ENCODE measurements at places on chromosomes 7 and 10.

GRCh38 chr10:115050375-115051010, 42.7 kb upstream of the ATRNL1 start:
- DNase-seq, result no peak

DNA sequence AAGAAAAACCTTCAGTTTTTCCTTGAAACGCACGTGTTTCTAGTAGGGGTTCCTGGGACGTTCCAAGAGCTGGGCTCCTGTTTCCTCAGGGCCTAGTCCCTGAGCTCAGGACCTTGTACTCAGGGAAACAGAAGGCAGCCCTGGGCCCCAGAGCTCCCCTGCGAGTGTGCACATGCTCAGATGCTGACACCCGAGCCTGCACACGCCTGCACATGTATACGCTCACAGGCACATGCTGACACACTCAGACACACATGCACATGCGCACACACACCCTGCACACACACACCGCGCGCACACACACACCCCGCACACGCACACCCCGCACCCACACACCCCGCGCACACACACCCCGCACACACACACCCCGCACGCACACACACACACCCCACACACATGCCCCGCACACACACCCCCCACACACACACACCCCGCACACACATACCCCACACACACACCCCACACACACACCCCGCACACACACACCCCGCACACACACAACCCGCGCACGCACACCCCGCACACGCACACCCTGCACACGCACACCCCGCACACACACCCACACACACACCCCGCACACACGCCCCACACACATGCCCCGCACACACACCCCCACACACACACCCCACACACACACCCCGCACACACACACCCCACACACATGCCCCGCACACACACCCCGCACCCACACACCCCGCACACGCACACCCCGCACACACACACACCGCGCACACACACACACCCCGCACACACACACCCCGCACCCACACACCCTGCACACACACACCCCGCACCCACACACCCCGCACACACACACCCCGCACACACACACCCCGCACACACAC, 52.2 kb downstream of the CALML3 start:
- DNase-seq, result no peak

DNA sequence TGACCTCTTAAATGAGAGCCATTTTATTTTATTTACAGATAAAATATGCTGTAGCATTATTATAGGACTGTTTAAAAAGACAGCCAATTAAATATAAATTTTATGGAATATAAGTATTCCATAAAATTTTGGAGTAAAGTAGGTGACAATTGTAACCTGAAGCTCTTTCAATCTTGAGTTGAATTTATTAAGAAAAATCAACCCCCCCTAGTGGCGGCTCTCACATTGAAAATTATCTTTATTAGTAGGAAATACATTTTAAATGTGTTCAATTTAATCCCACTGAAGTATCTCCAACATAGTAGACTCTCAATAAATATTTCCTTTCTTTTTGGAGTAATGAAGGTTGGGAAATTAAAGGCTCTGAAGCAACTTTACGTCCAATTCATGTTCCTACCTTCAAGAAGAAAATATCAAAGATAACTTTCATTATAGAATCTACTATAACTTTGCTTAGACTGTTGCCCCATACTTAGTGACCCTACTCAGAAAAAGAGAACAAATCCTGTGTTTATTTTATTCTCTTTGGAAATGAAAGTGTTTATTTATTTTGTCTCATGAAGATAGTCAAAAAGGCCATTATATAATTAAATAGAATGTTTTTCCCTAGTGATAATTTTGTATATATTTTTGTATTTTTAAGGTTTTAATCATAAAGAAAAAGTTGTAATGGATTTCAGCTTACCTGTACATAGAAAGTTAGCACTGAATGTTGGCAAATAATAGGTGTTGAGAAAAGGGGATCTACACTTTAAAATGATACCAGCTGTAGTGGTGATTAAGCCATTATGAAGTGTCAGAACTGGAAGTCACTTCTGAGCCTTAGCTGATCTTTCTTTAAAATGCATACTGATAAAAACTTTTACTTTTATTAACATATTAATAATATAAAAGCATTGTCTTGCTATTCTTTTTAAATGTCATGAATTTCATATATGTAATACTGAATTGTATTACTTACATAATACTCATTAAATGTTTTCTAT, 3.3 kb downstream of the AHR start:
- DNase-seq, result no peak

GRCh38 chr7:52352013-52352981, 683.1 kb upstream of the POM121L12 start:
- no peak for DNase-seq

GRCh38 chr10:62297857-62298256, 29.2 kb upstream of the RTKN2 start:
- no peak for DNase-seq

- peak; percentile 85 for DNase-seq
These were observed 371.7 kb upstream of the NRP1 start for GRCh38 chr10:33706191-33706590.

DNA sequence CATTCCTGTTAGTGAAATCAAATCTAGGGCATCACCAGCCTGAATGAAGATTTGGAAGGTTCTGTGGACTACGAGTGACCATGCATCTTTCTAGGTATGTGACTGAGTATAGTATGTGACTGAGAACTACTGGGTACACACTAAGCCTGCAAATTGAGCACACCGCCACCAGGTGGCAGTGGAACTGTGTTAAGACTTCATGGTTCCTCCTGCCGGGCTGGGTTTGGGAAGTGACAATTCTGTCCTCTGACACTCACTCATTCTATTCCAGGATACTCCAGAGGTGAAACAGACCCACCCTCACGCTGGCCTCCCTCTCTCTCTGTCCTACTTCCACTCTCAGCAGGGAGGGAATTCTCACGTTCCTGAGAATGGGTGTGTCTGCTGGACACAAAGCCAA, 84.0 kb upstream of the TMEM248 start:
- no peak for DNase-seq

- DNase-seq, result no peak
These were observed 44.8 kb upstream of the DMBT1 start for GRCh38 chr10:122515588-122516231.

DNA sequence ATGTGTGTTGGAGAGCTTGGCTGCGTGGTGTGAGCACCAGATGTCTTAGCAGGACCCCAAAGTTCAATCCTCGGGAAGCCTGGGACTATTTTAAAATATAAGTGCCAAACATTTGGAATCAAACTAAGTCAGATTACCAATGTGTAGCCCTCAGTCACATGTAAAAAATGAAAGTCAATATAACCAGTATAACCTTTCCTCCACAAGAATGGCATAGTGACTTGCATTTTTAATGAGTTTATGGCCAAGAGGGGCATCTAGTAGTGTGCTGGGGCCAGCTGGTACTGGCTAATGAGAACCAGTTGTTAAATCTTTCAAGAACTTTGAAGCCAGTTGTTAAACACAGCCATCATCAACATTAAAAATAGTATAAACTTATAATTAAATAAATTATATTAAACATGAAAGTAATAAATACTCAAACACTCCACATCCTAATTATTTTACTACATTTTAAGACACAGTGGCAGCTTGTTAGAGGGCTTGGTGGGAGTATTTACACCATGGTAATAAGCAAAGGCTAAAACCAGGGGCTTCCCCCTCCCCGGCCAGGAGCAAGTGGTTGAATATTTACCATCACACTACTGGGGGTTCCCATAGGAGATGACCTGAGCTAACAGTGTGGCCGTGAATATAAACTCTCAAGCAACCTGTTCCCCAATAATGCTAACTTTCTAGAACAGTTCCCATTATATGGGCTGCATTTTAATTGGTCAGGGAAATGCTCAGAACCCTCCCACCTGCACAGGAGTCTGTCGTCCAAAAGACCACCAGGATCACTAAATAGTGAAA, 7.9 kb upstream of the FAM170B start:
- DNase-seq, result no peak

- DNase-seq, result no peak
These were observed 765 bp downstream of the PFKFB3 start for GRCh38 chr10:6203331-6204062.

DNA sequence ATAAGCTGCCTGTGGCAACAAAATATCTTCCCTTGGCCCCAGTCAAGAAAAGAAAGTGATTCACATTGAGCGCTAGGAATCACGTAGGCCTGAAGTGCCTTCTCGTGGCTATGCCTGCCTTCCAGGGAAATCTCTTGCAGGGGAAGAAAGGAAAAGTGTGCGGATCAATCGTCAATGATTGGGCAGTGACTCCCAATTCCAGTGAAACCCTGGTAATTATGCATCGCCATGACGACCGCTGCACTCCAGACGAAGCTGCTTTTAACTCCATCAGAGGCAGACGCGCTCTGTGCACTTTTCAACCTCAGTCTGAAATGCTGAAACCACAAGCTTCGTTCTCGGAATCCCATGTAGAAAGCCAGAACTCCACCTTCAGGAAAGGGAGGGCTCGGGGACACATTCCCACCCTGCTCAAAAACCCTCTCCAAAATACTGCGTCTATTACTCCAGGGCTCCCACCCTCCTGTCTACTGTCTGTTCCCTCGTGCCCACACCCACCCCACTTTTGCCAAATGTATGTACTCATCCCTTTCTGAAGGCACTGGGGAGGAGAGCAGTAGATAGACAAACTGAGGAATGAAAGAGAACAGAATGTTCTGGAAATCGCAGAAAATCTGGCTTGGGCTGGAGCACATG, 24.2 kb upstream of the PRKAG2 start:
- DNase-seq, result peak; percentile 19

DNA sequence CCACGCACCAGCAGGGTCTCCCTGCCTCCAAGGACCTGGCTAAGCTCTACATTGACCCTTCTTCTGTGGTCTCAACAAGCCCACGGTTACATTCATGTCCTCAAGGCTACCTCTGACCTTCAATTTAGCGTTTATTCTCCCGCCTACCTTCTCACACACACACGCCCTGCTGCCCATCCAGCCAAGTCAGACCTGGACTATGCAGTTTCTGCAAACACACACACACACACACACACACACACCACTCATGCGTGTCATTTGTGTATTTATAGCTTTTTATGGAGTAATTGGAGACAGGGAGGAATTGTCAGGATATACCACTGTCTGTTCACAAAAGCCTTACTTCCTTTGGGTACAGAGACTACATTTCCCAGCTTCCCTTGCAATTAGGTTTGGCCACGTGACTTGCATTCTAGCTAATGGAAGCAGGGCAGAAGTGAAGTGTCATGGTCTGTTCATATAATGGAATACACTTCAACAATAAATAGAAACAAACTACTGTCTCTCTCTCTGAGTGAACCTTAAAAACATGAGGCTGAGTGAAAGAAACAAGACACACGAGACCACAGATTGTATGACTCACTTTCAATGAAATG, 53.8 kb upstream of the CPXM2 start:
- no peak for DNase-seq

DNA sequence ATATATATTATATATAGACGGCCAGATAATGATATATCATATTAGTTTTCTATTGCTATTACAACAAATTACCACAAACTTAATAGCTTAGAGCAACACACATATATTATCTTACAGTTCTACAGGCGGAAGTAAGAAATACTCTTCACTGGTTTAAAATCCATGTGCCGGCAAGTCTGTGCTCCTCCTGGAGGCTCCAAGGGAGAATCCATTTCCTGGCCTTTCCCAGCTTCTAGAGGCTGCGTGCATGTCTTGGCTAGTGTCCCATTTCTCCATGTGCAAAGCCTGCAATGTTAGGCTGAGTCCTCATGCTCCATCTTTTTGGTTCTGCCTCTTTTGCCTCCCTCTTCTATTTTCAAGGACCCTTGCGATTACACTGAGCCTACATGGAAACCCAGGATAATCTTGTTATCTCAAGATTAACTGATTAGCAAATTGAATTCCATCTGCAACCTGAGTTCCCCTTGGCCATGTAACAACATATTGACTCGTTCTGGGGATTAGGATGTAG, 23.9 kb upstream of the PNLIPRP3 start:
- no peak for DNase-seq

- no peak for DNase-seq
These were observed 78.0 kb downstream of the FAM13C start for GRCh38 chr10:59284118-59284975.

- no peak for DNase-seq
These were observed 171.4 kb downstream of the ARID5B start for GRCh38 chr10:62072901-62073300.

GRCh38 chr10:6988654-6989053, 408.6 kb upstream of the PRKCQ start:
- DNase-seq, result no peak

GRCh38 chr10:103083977-103084320, 109.1 kb downstream of the NT5C2 start:
- DNase-seq, result no peak

GRCh38 chr7:142583446-142583845, 165.8 kb upstream of the PRSS1 start:
- peak; percentile 66 for DNase-seq

GRCh38 chr7:140033036-140033435, 29.7 kb downstream of the PARP12 start:
- no peak for DNase-seq

- no peak for DNase-seq
These were observed 226.2 kb downstream of the TNS3 start for GRCh38 chr7:47355684-47356083.

DNA sequence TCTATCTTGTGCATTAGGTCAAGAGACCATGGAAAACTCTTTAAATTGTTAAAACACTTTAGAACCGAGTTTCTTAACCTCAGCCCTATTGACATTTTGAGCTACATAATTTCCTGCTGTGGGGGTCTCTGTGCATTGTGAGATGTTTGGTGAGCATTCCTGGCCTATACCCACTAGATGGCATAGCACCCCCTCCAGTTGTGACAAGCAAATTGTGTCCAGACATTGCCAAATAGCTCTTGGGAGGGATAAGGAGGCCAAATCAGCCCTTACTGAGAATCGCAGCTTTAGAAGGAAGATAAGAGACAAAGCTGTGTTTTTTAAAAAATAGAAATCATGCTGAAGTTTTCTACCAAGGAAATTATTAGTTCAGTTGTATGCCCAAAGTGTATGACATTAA, 1158.5 kb upstream of the C7orf33 start:
- no peak for DNase-seq

GRCh38 chr7:52565974-52566373, 469.5 kb upstream of the POM121L12 start:
- no peak for DNase-seq

GRCh38 chr10:62761115-62761514, 43.4 kb upstream of the ADO start:
- DNase-seq, result no peak

- no peak for DNase-seq
These were observed 10.5 kb downstream of the ARHGAP22 start for GRCh38 chr10:48594371-48594770.

DNA sequence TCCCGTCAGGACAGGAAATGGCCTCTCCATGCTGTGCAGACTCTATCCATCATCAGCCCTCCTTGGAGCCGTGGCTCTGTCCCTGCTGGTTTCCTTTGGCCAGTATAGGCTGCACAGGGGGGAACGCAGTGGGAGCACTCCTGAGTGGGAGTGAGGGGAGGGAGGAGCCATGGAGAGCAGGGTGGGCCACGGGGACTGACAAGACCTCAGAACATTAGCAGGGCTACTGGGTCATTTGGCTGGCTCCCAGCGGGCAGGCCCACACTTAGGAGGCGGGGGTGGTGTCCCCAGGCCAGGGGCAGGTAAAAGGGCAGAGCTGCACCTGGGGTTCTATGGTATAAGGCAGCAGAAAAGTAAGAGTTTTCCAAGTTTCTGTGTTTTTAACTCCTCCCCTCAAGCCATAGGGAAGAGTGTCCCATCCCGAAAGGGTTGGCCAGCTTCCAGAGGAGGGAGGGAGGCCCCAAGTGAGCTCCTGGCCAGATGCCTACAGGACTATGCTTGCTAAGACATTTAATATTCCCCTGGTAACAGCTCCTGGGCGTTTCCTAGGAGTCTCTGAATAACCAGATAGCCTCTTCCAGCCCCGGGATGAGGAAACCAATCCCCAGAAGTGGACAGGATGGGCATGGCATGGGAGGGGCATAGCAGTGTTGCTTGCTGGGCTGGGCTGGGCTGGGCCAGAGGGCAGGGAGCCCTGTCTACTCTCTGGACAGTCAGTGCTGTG, 5.5 kb upstream of the OPN4 start:
- DNase-seq, result no peak
